LHCN-M2 (cell line): ENCODE measurements at places on chromosomes 13 and 19. TPM values are rescaled to one million over a fixed set of nuclear protein-coding genes. Genes with fewer than 3 reads are reported as not detected.

IFNL1 gene
- not detected in 2 replicates for total RNA-seq

FREM2 gene
- not detected in 2 replicates for total RNA-seq

CRLF1 gene
- total RNA-seq = 0.86 and 5.8 TPM in 2 replicates

CLIP3 gene
- 5.3 and 6.3 TPM in 2 replicates for total RNA-seq

KLK14 gene
- total RNA-seq = not detected in 2 replicates

PRTN3 gene
- total RNA-seq = not detected in 2 replicates

- DNase-seq = no peak
Observed at GRCh38 chr19:5914358-5914774, 312 bp downstream of the CAPS start.

DNA sequence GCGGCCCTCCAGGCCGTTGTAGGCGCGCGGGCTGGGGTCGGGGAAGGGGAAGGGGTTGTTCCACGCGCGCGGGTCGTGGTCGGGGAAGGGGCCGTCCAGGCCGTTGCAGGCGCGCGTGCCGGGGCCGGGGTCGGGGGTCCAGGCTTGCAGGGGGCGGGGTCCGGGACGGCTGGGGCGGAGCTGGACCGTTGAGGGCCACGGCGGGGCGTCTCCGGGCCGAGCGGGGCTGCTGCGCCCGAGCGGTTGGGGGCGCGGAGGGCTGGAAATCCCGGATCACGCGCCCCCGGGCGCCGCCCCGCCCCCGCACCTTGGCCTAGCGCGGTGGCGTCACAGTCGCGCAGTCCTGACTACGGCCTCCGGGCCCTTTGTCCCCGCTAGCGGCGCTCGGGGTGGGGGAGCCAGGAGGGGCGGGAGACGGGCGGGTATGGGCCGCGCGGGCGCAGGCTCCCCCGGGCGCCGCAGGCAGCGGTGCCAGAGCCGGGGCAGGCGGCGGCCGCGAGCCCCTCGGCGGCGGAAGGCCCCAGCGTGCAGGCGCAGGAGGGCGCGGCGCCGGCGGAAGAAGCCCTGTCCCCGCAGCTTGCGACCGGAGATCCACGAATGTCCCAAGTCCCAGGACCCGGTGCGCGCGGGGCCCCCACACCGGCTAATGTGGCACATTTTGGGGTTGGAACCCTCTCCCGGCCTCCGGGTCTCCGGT, 665 bp downstream of the GPX4 start:
- DNase-seq = peak; percentile 65

GRCh38 chr19:5109560-5109959, 140.6 kb downstream of the KDM4B start:
- no peak for DNase-seq

DNA sequence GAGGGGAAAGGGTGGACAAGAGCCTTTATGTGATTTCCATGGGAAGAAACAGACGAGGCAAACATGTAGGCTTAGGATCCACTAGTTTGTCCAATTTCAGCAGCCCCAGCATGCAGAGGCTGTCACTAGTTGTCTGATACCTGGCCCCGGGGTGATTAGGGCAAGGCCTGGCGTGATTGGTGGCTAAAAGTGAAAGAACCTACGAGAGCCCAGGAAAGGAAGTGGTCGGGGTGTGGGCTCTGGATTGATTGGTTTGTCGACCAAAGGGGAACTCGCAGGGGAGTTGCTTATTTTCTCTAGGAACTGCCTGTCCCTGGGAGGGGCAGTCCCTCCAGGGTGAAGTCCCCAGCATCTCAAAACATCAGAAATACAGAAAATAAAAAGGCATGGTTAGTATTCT, 64.2 kb upstream of the UQCRFS1 start:
- DNase-seq = peak; percentile 4

- peak; percentile 61 for DNase-seq
Observed at GRCh38 chr19:2507109-2507508, 31.2 kb downstream of the GADD45B start.

DNA sequence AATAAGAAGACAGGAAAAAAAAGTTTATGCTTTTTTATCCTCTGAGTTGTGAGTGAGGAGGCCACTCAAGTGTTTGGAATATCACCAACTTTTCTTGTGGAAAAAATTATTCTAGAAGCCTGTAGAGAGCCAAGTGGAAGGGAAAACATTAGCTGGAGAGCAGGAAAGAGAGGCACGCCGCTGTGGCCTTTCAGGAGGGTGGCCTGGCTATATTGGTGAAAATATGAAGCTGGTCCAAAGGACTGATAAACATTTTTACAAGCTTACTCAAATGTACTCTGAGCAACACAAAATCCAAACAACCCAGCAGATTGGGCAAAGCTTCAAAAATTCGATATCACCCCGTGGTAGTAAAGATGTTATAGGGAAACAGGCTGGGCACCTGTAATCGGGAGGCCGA, 2.3 kb upstream of the EIF3G start:
- DNase-seq = no peak

DNA sequence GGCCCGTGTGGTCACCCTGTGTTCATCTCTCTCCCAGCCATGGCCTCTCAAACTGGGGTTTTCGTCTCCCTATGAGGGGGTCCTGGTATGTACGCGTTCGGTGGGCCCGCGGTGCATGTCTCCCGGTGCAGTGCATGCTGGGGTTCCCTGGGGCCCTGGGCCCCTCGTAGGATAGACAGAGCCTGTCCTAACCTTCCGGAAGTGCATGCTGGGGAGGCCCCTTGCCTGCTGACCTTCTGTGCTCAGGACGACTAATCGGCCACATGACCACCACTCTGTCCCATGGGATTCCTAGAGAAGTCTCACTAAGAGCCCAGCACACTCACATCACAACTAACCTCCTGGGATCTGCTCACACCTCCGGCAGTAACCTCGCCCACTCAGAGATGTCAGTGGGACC, 4.9 kb upstream of the USE1 start:
- peak; percentile 50 for DNase-seq

GRCh38 chr19:17086834-17087233, 11.3 kb downstream of the MYO9B start:
- no peak for DNase-seq

- DNase-seq = no peak
Observed at GRCh38 chr19:35806597-35806996, 6.0 kb downstream of the PRODH2 start.

DNA sequence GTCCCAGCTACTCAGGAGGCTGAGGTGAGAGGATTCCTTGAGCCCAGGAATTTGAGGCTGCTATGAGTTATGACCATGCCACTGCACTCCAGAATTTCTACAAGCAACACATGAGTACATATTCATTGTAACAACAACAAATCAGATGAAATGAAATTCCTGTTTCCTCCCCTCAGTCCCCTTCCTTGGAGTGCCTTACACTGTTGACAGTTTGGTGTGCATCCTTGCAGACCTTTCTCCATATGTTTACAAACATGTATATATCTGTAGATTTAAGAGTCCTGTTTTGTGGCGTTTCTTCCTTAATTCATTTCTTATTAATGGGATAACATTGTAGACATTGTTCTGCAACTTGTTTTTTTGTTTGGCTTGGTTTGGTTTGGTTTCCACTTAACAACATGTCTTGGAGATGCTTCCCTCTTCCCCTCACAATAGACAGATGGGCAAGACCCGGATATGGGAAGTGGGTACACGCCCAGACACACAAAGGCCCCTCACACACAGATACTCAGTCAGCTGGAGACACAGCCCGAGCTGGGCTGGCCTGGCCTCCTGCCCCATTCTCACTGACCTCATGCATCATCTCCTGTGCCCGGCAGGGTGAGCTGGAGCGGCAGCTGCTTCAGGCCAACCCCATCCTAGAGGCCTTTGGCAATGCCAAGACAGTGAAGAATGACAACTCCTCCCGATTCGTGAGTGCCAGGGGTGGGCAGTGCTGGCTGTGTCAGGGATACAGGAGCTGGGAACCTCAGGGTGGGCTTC, 21.7 kb downstream of the MYH14 start:
- no peak for DNase-seq

DNA sequence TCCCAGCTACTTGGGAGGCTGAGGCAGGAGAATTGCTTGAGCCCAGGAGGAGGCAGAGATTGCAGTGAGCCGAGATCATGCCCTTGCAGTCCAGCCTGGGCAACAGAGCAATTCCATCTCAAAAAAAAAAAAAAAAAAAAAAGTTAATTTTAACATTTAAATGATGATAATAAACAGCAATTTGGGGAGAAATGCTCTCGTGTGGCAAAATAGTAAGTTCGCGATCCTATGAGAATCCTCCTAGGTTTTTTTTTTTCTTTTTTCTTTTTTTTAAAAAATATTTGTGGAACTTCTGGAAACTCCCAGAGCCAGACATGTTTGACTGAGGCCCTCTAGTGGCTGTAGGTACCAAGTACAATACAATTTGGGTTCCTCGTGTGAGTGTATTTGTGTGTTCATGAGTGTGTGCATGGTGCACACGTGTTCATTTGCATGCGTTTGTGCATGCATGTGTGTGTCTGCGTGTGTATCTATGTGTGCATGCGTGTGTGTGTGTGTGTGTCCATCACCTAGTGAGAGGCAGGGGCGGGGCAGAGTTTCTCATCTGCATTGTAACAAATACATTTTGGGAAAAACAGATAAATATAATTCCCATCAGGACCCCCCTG, 31.2 kb downstream of the TMPRSS9 start:
- peak; percentile 74 for DNase-seq

GRCh38 chr13:77717508-77717907, 20.0 kb downstream of the SLAIN1 start:
- DNase-seq = no peak
